ENCODE measurements at places on chromosomes 4 and X.

DNA sequence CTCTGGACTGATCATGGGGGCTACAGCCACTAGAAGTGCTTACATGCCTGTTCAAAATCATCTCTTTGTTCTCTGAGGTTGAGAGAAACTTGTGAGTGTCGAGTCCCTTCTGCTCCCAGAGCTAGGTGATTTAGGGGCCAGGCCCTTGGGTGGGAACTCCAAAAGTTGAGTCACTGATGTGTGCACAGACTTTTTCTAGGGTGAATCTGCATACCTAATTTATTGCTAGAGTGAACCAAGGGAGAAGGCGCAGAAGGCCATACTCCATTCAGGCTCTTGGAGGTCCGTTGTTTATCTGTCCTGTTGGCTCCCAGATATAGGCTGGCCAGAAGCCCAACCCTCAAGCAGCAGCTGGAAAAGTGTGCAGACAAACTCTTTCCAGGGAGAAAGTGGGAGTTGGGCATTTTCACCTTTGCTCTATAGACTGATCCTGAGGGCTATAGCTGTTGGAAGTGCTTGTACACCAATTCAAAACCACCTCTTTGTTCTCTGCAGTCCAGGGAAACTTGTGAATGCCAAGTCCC is 80.8 kb upstream of the ARX start:
- no peak for DNase-seq

GRCh38 chr4:6926681-6927478 is 17.3 kb downstream of the TBC1D14 start:
- DNase-seq, result peak; percentile 69

DNA sequence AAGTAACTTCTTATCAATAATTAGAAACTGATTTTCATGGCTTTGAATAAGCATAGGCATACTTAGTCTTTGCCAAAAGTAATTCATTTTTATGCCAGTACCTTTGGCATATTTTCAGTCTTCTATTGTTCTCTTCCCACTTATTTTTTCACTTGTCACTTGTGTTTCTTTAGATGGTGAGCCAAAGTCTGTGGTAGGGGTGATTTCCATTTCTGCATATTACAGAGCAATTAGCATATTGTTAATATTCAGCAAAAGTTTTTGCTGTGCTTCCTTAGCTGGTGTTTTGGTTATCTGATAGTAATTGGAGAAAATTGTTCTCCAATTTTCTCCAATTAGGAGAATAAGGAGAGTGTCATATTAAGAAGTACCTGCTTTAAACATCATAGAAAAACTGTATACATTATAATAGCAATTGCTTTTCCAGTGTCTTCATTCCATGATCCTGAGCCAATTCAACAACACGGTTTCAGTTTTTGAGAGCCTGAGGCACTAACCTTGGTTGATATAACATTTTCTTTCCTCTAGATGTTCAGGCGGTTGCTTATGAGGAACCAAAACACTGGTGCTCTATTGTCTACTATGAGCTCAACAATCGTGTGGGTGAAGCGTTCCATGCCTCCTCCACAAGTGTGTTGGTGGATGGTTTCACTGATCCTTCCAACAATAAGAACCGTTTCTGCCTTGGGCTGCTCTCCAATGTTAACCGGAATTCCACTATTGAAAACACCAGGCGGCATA is 64.7 kb downstream of the SMAD1 start:
- no peak for DNase-seq

DNA sequence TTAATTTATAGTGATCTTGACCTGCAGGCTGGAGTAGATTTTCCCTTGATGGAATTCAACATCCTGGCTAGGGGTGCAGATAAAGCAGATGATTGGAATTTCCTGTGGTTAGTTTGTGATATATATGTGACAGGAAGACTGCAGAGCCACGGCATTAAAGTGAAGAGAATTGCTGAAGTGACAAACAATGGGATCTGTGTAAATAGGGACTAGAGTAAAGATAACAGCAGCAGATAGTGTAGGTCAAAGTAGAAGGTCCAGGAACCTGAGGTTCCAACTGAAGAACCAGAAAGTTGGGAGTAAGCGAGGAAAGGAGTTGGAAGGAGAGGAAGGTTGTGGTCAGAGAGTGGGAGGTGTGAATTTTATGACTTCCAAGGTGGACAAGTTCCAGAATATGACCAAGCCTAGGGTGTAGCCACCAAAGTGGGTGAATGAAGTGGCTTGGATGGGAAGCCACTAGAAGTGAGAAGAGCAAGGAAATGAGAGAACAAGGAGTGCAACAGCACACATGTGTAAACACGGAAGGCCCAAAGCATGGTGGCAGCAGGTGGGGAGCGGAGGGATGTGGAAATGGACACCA is 325.0 kb downstream of the RAB28 start:
- no peak for DNase-seq

DNA sequence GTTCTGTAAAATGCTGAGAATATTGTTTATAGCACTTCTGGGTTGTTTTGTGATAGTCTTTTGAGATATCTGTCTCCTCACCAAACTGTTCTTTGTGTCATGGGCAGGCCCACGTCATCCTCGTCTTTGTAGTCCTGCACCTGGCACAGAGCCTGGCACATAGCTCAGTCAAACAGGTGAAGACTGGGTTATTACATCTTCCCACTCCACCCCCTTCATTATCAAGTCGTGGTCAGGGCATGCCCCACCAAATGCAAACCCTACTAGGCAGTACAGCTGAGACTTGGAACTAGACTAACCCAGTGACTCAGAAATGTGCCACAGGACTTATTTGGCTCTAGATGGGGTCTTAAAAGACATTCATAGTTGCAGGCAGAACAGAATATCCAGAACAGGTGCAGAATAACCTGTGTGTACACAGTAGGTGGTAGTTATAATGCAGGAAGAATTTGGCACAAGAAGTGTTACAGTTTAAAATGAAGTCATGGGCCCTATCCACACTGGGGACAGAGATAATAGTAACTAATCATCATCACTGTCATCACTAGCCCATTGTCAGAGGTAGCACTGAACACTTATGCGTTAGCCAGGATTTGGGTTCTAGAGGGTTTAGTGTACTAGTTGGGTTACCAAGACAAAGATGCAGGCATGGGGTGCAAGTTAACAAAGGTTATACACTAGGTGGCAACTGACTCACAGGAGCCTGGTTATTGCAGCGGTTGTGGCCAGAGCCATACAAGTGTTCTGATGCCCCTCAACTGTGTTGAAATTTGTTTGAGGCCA is 74.9 kb downstream of the TBL1X start:
- DNase-seq, result no peak

GRCh38 chrX:63250253-63250868 is 100.8 kb downstream of the SPIN4 start:
- DNase-seq, result no peak

- no peak for DNase-seq
These were observed 548 bp downstream of the TLR1 start for GRCh38 chr4:38803833-38804653.

GRCh38 chr4:3419836-3420605 is 21.7 kb upstream of the HGFAC start:
- DNase-seq, result no peak

- DNase-seq, result no peak
These were observed 145.2 kb upstream of the SFRP2 start for GRCh38 chr4:153933915-153934687.

DNA sequence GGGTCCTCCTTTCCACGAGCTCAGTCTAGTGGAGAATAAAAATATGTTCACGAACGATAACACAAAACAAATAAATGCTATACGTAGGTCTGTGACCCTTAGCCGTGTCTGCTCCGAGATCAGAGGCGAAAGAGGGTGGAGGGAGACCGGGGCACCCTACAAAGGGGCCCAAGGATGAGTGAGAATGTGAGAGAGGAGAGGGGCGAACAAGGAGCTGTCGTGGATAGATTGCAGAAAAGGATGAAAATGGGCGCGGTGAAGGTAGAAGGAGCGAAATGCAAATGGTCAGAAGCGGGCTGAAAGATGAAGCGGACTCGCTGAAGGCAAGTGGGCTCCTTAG is 6.2 kb upstream of the ZBTB33 start:
- DNase-seq, result no peak

DNA sequence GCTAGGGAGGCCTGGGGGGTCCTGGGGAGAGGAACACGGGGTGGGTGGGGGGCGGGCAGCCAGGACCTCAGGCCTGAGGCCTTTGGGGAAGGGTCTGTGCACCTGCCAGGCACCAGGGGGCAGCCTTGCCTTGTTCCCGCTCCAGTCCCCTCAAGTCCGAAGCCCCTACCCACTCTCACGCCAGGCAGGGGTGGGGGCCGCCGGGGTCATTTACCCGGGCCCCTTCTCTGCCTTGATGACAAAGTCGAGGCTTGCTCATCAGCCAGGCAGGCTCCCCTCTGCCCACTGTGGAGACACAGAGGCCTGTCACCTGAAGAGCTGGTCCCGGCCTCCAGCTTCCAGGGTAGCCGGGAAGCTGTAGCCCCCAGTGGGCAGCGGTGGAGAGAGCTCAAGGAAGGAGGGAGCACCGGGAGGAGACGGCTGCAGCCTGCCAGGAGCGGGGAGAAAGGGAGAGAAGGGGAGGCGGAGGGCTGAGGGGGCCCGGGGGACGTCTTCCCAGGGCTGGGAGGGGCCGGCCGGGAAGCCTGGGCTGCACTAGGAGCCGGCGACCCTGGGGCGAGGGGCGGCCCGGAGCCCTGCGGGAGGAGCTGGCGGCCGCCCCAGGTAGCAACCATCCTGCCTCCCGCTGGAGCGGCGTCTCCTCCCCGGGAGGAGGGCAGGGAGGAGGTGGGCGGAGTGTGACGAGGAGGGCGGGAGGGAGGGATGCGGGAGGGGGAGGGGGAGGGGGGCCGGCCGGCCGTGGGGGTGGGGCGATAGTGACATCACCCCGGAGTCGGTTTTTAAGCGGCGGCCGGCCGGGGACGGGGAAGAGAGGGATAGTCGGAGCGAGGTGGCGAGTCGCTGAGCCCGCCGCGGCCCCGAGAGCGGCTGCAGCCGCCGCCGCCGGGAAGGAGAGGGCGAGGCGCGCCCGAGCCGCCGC is at the start of gene SLC6A8:
Gene SLC6A8, plus strand, starts transcription at position 806 of the 919 bp plus-strand sequence. CDS start 649 bp downstream, outside the sequence.
- DNase-seq, result no peak

GRCh38 chr4:74083546-74083945 is 15.4 kb downstream of the CXCL2 start:
- DNase-seq, result no peak

GRCh38 chrX:17161991-17162390 is 213.0 kb upstream of the NHS start:
- no peak for DNase-seq

DNA sequence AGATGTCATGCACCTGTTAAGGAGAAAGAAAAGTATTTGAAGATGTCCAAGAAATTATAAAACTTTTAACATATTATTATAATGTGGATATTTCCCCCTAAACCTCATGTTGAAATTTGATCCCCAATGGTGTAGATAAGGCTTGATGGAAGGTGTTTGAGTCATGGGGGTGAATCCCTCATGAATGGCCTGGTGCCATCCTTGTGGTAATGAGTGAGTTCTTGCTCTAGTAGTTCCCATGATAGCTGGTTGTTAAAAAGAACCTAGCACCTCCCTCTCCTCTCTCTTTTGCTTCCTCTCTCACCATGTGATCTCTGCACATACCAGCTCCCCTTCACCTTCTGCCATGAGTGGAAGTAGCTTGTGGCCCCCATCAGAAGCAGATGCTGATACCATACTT is 176.6 kb upstream of the NR3C2 start:
- no peak for DNase-seq

- DNase-seq, result no peak
These were observed 143.9 kb upstream of the DIPK2B start for GRCh38 chrX:45344594-45344993.

DNA sequence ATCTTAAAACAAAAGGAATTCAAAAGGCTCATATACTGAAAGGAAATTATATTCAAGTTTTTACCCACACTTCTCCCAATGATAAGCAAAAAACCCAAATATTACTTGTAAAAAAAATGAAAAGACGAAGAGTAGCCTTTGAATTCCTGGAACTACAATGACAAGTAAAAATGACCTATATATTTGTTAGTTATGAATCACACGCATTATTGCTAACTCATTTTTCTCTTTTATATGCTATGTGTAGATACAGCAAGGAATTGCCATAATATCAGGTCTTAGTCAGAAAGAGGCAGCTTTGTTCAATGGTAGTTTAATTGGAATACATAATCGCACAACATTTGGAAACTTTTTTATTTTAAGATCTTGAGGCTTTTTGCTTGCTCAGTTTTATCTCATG is 22.7 kb upstream of the ASB5 start:
- no peak for DNase-seq

- DNase-seq, result no peak
These were observed 5.7 kb downstream of the DOK7 start for GRCh38 chr4:3468804-3469203.

DNA sequence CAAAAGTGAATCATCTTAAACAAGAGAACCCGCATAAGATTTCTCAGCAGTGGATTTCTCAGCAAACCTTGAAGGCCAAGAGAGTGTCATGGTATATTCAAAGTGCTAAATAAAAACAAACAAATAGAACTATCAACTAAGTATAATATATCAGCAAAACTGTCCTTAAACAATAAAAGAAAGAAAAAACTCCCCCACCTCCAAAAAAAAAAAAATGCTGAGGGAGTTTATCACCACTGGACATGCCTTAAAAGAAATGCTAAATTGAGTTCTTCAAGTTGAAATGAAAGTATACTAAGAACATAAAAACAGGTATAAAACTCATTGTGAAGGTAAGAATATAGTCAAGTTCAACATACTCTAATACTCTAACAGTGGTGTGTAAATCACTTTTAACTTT is 53.9 kb upstream of the EPGN start:
- no peak for DNase-seq

DNA sequence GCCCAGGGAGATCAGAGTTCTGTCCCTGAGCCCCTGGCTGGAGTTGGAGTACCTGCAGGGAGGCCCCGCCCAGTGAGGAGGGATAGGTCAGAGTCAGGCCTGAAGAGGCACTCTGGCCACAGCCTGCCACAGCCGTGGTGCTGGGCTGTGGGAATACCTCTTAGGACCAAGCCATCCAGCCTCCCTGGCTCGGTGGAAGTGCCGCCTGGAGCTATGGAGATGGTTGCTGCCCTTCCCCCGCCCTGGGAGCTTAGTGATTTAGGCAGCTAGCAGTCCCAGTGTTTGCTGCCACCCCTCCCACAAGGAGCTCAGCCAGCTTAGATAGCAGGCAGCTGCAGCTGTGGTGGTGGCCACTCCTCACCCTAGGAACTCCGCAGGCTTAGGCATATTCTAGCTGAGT is 446.3 kb upstream of the GNPDA2 start:
- no peak for DNase-seq
